ENCODE measurements at places on chromosomes 7 and 10. TPM values are rescaled to one million over a fixed set of nuclear protein-coding genes. Genes with fewer than 3 reads are reported as not detected.

The MCM10 gene
- 1.9 TPM for polyA plus RNA-seq

The ZNF655 gene
- 17.4 TPM for polyA plus RNA-seq

The ABCA13 gene
- polyA plus RNA-seq: 0.01 TPM

The ACBD7 gene
- polyA plus RNA-seq: 1.2 TPM

The OPN1SW gene
- polyA plus RNA-seq: not detected

The KCNH2 gene
- polyA plus RNA-seq: 0.03 TPM

The ANXA8L1 gene
- polyA plus RNA-seq: not detected

The LAMB4 gene
- 0.15 TPM for polyA plus RNA-seq

The AMPH gene
- 4.8 TPM for polyA plus RNA-seq

The C7orf33 gene
- not detected for polyA plus RNA-seq

The OLAH gene
- polyA plus RNA-seq: 0.13 TPM

GRCh38 chr7:67550801-67551436 lies 554.3 kb downstream of the TYW1 start:
- DNase-seq: no peak

DNA sequence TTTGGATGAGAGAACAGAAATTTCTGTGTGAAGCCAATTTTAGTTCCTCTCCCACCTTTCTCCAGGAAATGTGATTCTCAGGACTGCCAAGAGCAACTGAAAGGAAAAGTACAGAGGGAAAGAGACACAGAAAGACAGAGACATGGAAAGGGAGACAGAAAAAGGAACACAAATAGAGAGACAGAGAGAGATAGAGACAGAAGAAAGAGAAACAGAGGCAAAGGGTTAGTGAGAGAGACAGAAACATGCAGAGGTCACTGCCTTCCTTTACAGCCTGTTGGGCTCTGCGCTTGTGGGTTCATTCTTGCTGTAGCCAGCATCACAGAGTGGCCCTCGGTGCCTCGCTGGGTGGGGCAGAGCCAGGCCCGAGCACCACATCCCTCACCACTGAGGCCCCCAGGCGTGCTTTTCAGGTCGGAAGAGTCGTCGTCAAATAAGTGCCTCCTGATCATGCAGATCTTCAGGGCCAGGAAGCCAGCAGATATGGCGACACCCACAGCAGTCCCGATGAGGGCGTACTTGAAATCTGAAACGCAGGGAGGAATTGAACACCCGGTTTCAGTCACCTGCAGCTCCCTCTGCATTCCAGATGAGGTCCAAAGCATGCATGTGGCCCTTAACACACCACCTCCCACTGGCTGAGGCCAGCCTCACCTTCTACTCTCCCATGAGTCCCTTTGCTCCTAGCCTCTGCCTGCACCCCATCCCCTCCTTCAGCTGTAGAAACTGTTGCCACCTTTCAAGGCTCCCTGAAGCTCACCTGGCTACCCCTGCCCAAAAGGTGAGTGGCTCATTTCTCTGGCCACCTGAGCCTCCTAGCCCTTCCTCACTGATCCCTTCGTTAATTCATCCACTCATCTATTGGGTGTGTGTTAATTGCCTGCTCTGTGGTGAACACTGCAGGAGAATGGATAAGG lies 21.4 kb downstream of the TMEM273 start:
- no peak for DNase-seq

- no peak for DNase-seq
Measured at GRCh38 chr7:30721211-30721610, 30.7 kb upstream of the INMT start.

DNA sequence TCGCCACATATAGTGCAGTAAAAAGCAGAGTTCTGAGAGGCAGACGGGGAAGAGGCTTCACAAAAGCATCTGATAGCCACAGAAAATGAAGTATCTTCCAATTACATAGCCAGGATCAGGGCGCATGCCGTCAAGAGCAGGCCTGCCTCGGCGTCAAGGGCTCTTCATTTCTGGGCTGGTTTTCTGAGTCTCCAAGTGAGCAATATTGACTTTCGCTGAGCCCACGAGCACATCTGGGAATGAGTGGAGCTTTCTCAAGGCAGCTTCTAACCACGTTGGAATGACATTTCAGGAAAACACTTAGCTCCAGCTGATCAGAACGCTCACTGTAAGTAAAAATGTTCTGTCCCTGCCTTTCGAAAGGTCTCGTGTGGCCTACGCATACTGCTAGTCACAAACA lies 51.9 kb downstream of the CLRN3 start:
- DNase-seq: no peak

DNA sequence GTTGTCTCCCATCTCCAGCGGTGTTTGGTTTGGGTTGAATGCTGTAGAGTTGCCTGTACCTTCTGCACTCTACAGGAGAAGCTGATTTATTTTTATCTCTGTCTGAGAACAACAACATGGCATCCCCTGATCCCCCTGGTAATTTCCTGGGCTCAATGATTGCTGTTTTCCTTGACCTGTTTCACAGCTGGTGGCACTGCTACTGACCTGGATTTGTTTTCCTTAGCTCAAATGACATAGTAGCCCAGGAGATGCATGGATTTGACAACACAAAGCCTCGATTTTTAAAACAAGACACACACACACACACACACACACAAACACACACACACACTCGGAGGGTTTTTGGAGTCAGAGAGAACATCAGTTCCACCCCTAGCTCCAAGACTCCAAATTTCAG lies 301.6 kb downstream of the NRG3 start:
- no peak for DNase-seq

DNA sequence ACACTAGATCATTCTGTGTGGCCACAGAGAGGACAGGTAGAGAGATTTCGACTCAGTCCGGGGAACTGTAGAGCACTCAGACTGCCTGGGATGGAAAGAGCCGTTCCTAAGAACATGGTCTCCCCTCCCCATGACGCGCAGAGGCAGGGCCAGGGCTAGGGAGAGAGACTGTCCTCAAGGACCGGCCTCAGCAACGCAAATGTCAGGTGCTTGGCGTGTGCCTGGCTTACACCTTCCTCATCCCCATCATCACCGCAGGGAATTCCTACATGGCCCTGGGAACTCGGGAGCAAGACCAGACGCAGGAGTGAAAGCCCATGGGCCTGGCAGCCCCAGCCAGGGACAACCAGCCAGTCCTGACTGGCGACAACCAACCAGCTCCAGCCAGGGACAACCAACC lies 55.6 kb downstream of the PROSER2 start:
- DNase-seq: no peak

DNA sequence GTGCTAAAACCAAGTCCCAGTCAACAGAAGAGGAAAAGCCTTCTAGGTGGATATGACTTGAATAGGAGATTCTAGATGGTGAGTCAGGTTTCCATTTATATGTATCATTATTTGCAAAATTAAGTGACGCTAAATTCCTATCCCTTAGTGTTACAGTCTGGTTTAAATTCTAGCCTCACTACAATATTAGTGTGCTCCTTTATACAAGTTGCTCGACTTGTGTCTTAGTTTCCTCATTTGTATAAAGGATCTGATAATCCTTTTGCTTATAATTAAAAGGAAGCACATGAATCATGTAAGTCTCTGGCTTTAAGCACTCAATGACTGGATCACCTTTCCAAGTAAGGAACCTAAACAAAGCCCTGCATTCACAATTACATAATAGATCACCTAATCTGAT lies 105.7 kb downstream of the SVOPL start:
- DNase-seq: no peak

DNA sequence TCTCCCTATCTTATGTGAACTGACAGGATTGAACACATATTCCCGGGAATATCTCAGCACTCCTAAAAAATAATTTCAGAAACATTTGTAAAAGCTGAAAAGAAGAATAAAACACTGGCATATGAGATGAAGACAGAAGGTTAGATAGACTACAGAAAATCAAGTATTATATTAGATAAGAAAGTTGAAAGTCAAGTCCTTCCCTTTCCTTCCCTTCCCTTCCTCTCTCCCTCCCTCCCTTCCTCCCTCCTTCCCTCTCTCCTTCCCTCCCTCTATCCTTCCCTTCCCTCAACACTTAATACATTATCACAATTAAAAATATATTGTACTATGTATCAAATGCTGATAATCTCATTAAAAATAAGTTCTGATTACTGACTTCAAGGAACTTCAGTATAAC lies 122.5 kb downstream of the CTNNA3 start:
- DNase-seq: no peak

- DNase-seq: no peak
Measured at GRCh38 chr10:83012866-83013265, 1126.4 kb upstream of the GHITM start.

DNA sequence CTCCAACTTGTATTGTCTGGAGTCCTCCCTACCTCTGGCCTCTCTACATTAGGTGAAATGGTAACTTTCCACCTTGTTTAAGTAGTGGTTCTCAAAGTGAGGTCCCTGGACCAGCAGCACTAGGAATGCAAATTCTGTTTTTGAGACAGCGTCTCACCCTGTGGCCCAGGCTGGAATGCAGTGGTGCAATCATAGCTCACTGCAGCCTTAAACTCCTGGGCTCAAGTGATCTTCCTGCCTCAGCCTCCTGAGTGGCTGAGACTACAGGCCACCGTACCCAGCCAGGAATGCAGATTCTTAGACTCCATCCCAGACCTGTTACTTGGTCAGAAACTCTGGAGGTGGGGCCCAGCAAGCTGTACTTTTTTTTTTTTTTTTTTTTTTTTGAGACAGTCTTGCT lies 6.8 kb upstream of the TBL2 start:
- no peak for DNase-seq

DNA sequence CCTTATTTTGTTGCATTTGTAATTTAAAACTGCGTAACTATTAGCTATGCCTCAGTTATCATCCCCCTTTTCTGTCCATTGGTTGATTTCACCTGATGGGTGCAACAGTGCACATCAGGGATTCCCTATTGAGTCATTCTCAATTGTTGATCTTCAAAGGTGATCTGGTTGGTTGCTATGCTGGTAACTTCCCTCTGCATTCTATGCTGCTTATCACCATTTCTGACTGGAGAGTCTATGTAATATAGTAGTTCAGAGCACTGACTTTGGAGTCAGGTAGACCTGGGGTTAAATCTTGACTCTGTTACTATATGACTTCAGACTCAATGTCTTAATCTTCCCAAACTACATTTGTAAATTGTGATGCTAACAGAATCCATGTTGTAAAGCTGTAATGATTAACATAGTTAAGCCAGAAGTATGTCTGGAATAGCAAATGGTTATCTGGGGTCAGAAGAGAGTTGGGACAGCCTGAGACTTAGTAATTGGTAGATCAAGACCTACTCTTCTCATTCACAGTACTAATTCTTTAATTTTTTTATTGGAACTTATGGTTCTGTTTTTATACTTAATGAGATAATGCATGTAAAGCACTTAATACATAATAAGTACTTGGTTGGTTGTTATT lies 38.1 kb downstream of the EXOC6 start:
- no peak for DNase-seq

- DNase-seq: no peak
Measured at GRCh38 chr7:118708741-118709140, 484.2 kb downstream of the ANKRD7 start.

GRCh38 chr10:131638880-131639278 lies 261.9 kb upstream of the PPP2R2D start:
- DNase-seq: no peak

GRCh38 chr7:128005117-128005516 lies 26.1 kb downstream of the LRRC4 start:
- no peak for DNase-seq

DNA sequence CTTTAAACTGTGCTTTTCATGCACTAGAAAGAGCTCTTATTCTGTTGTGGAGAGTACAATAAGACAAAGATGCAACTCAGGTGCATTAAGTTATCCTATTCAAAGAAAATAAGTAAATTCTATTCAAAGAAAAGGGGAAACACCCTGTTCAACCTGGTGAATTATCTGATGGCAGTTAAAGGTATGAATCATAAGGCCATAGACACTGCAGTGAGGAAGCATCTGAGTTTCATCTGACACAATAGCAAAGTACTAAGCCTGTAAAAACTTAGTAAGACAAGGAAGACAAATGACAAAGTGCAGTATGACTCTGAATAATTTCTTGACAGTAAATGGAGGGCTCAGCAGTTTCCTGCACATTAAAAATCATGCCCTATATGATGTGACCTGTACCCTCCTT lies 91.0 kb upstream of the LRRTM3 start:
- DNase-seq: no peak
